ENCODE measurements at places on chromosomes 1 and 21.
A peak's percentile ranks its signal among the peaks of the same experiment; 100 is the strongest.

DNA sequence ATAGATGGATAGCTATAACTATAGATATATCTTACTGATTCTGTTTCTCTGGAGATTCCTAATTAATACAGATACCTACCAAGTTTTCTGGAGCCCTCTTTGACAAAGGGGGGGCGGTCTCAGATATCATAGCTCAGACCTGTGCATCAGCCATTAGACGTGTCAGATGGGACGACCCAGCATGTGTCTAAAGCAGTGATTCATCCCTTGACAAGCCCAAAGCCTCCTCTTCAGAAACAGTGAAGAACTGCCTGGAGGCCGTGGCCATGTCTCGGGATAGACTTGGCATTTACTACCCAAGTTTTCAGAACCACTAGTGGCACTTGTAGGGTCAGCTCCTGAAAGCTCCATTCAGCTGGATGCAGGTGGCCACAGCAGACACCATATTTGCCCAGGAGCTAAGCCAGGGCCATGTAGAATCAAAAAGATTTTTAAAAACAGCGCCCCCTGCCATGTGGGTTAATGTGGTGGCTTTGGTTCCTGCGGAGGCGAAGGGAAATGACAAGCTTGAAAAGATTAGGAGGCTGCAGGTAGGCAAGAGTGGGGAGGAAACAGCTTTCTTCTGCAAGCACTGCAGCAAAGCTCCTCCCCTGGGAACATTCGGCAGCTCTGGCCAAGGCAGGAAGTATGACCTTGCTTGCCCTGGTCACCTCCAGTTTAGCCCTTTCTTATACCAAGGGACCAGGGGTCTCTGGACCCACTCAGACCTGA lies 82.2 kb downstream of the FBXO2 start:
- DNase-seq = no peak

DNA sequence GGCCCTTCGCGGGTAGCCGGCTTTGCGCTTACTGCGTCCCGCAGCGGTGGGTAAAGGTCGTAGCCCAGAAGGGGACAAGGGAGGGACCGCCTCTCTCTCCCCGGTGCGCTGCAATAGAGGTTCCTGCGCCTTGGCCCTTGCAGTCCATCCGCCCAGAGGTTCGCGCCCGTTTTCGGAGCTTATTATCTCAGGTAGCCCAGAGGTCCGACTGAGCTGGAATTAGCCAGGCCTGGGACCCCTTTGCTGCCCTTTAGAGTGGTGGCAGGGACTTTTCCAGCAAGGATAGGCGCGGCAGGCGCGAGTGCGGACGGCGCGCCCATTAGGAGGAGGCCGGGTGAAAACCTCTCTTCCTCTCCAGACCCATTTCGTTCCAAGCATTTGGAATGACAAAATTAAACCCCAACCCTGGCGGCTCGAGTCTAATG lies 5.0 kb downstream of the LHX4 start:
- no peak for DNase-seq

- DNase-seq = no peak
These were observed 56.1 kb downstream of the HSF2BP start for GRCh38 chr21:43603233-43603626.

DNA sequence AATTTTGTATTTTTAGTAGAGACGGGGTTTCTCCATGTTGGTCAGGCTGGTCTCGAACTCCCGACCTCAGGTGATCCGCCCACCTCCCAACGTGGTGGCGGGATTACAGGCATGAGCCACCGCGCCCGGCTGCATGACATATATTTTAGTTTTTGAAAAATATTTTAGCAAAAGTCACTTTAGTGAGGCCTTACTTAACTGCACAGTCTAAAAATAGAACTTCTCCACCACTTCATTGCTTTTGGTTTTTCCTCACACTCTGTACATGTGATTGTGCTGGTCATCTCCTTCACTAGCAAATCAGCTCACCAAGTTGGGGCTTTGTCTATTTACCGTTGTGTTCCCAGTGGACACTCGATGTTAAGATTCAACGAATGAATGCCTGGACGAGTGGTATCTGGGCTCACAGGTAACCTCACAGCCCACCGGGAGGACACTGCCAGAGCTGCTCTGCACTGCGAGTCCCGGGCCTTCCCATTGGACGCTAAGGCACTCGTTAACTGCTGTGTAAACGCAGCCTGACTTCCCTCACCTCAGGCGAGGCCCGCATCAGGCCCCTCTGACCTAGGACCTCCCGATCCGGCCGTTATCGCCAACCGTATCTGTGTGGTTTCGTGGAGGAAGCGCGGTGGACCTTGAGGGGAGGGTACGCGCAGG lies 14.0 kb upstream of the ZNF692 start:
- DNase-seq = no peak

- peak; percentile 62 for DNase-seq
These were observed 36.1 kb downstream of the PEX14 start for GRCh38 chr1:10510520-10511493.

- no peak for DNase-seq
These were observed 5.9 kb upstream of the HES4 start for GRCh38 chr1:1005774-1006304.

DNA sequence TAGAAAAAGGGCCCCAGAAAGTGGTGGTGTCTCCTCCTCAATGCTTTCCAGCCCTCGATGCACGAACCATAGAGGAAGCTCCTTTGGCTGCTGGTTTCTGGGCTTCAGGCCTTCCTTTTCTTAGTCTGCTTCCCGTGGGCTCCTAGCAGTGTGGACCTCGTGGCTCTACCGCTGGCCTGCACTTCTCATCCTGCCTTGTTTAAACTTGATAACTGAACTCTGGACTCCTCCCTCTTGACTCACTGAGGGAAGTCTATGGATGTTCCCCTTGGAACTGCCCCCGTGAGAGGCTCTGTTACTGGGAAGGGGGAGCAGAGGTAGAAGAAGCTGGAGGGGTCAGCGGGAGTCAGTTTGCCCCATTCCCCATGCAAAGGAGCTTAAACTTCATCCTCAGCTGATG lies 75.3 kb upstream of the WDR26 start:
- no peak for DNase-seq

- DNase-seq = no peak
These were observed 14.8 kb upstream of the SLC45A1 start for GRCh38 chr1:8303141-8303540.

- no peak for DNase-seq
These were observed 24.1 kb downstream of the CHI3L2 start for GRCh38 chr1:111251570-111251969.

- DNase-seq = no peak
These were observed 11.0 kb upstream of the CDK18 start for GRCh38 chr1:205493241-205494085.

DNA sequence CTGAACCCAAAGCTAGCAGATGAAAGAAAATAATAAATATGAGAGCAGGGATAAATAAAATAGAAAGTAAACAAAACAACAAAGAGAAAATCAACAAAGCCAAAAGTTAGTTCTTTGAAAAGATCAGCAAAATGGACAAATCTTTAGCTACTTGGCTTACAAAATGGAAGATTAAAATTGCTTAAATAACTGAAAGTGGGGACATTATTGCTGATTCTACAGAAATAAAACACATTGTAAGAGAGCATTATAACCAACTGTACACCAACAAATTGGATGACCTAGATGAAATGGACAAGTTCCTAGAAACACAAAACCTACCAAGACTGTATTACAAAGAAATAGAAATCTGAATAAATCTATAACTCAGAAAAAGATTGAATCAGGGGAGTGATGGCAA lies 238.3 kb upstream of the C1orf87 start:
- DNase-seq = no peak

DNA sequence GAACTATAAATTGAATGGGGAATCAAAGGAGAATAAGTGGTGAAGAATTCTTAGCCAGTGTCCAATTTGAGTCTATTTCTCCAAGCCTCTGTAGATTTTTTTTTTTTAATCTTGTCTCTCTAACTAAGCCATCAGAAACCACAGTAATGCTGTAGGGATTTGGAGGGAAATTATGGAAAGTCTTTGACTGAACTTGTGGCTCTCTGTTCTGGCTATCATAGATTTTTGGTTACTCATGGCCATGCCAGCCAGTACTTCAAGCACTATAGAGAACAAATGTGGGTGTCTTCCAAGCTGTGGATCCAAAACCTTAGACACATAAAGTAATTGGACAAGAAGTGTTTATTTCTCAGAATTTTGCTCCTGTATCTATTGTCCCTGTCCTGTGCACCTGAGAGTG lies 147.9 kb downstream of the LRRC40 start:
- no peak for DNase-seq

GRCh38 chr1:119779869-119780356 lies 11.2 kb upstream of the HMGCS2 start:
- no peak for DNase-seq

DNA sequence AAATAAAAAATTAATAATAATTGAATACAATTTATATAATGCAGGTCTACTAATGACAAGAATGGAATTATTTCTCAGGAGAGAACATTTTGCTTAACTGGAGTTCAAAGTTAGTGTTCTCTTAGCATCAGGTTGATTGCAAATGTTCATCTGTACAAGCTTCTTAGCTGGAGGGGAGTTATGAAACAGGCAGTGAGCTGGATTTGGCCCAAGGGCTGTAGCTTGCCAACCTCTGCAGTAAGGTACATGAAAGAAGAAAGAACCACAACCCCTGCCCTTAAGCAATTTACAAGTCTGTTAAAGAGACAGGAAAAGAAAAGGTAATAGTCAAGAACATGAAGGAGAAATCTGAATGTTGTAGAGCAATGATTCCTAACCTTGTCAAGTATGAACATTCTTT lies 17.0 kb downstream of the LPGAT1 start:
- no peak for DNase-seq

DNA sequence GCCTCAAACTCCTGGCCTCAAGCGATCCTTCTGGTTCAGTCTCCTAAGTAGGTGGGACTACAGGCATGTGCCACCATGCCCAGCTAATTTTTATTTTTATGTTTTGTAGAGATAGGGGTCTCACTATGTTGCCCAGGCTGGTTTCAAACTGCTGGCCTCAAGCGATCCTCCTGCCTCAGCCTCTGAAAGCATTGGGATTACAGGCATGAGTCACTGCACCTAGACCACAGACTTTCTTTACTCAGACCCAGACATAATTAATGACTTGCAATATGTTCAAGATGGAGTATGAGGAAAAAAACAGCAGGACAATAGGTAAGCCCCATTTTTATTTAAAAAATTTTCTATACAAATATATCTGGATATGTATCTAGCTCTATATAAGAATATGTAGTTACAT lies 13.2 kb downstream of the KANK4 start:
- no peak for DNase-seq

DNA sequence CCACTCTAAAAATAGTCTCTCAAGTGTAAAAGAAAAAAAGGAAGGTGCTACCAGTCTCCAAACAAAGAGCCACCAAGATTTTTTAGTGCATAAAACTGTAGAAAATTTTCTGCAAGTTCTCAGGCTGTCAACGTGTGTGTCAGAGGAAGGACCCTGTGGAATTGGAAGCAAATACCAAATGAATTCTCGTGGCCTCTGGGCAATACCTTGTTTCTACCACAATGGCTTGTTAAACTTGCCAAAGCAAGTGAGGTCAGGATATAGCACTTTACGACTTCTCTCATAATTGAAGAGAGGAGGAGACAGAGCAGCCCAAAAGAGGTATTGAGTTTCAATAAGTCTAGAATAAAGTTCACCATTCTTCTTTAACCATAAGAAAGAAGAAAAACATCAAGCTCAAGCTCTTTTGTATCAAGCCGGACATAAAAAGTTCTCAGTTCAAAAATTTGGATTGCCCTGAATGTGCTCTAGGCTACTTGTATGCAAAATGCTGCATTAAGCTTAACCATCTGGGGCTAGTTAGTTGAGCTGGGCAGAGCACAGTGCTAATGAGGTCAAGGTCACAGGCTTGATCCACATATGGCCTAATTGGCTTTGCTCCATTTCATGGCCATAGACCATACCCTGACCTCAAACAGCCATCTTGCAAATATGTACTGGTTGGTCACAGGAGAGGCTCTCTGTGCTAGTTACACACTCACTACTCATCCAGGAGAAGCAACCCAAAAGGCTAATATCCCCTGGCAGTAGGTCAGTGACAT lies 60.5 kb downstream of the TBX15 start:
- DNase-seq = no peak

- DNase-seq = no peak
These were observed 31.8 kb downstream of the NTNG1 start for GRCh38 chr1:107172450-107173170.

GRCh38 chr1:116273042-116273783 lies 99.8 kb upstream of the ATP1A1 start:
- DNase-seq = no peak

- no peak for DNase-seq
These were observed 29.0 kb downstream of the SOAT1 start for GRCh38 chr1:179322557-179322956.

DNA sequence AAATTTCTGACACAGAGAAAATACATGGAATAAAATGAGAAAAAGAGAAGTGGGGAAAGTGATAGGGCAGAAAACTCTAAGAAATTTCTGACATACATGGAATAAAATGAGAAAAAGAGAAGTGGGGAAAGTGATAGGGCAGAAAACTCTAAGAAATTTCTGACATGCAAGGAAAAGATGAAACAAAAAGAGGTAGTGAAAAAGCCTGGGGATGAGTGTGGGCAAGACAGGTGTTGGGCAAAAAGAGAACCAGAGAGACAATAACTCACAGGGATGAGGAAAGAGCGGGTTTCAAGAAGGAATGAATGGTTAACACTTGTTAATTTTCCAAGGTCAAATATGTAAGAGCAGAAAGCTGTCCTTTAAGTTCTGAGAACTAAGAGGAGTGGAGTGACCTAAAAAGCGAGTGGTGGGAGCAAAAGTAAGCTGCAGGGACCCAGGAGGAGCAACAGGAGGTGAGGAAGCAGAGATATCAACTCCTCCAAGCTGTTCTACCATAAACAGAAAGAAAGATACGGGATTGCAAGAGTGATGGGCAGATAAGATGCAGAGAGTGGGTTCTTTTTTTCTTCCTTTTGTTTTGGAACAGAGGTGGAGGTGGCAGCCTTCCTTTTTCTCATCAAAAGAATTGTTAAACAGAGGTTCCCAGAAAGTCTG lies 29.9 kb upstream of the EXO1 start:
- DNase-seq = no peak

DNA sequence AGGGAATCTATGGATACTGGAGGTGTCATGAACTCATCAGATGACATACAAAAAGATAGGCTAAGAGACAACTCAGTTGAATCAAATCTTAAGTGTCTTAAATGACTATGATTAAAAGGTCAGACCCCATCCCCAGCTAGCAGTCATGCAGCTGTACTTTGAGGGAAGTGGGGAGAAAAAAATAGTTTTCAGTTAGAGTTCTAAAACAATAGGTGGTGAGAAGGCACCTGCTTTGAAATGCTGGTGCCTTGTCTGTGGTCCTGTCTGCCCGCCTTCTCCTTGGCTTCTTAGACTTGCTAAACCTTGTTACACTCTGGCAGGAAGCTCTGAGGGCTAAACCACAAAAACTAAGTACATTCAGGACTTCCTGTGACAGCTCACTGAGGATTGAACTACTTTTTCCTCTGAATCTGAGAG lies 15.3 kb downstream of the CD2 start:
- DNase-seq = peak; percentile 63
